ENCODE measurements at places on chromosomes 2 and 18.

- DNase-seq, result peak; percentile 15
Measured at GRCh38 chr2:72694715-72695496, 130.9 kb downstream of the EXOC6B start.

DNA sequence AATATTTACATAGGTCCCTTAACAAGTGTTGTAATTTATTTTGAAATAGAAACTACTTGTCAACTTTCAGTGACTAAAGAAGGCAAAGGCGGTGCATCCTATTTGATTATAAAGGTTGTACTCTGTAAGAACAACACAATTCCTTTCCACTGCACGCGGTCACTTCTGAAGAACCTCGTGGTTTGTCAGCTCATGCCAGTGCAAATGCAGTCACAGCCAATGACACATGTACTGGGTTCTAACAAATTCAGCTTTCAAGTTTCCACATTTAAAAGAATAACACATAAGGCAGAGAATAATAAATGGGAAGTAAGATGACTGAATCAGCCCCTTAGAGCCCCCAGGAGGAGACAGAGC is 39.7 kb downstream of the CYB5A start:
- no peak for DNase-seq

GRCh38 chr18:76521417-76522121 is 26.5 kb upstream of the ZNF516 start:
- DNase-seq, result no peak

GRCh38 chr2:169767243-169767888 is 31.3 kb upstream of the SSB start:
- DNase-seq, result no peak

GRCh38 chr2:53422979-53423378 is 344.6 kb upstream of the CHAC2 start:
- no peak for DNase-seq

DNA sequence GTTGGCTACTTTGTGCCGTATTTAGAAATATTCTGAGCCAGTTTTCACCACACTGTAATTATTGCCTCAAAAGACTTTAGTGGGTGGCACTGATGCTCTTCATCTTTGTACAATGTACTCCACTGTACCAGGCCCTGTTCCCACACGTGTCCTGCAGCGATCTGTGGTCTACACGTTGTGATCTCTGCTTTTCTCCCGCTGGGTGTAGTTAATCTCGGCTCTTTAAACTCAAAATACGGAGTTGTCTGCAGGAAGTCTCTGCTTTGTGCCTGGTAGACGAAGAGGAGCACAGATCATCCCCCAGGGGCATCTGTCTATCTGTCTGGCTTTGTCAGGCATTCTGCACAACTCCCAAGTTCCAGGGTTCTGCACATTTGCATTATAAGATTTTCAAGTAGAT is 12.1 kb upstream of the GREB1 start:
- no peak for DNase-seq

DNA sequence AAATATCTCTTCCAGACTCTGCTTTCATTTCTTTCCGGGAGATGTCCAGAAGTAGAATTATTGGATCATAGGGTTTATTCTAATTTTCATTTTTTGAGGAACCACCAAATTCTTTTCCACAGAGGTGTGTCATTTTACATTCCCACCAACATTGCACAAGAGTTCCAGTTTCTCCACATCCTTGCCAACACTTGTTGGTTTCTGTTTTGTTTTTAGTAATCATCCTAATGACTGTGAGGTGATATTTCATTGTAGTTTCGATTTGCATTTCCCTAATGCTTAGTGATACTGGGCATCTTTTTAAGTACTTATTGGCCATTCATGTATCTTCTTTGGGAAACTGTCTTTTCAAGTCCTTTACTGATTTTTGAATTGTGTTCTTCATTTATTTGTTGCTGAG is 513.1 kb downstream of the PARD3B start:
- no peak for DNase-seq

DNA sequence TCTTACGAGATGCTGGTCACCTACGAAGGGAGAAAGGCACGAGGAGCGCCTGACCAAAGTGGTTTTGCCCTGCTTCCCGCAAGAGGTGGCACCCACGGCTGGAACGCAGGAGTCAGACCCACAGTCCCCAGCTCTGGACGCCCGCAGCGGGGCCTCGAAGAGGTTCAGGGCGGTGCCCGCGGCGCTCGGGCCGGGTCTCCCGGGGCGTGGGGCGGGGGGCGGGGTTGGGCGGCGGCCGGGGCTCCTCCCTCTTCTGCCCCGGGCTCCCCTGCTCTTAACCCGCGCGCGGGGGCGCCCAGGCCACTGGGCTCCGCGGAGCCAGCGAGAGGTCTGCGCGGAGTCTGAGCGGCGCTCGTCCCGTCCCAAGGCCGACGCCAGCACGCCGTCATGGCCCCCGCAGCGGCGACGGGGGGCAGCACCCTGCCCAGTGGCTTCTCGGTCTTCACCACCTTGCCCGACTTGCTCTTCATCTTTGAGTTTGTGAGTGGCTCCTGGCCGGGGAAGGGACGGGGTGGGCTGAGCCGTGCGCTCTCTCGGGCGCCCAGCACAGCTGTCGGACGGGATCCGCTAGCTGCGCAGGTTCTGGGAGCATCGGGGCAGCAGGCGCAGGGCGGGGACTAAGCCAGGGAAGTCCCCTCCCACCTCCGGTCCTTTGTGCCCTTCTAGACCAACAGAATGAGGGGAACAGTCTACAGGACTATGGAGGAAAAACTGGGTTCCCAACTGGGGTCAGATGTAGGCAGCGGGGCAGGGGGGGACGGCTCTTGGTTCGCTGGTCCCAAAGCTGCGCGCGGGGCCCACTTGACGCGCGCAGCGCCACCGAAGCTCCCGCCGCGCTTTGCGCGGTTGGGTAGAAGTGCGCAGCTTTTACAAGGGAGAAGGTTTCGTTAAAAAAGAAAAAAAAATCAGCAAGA is at the start of gene MAL:
MAL (plus strand) TSS at position 303 of the 914 bp plus-strand sequence; CDS start at position 388, 85 bp downstream.
- DNase-seq, result peak; percentile 56

DNA sequence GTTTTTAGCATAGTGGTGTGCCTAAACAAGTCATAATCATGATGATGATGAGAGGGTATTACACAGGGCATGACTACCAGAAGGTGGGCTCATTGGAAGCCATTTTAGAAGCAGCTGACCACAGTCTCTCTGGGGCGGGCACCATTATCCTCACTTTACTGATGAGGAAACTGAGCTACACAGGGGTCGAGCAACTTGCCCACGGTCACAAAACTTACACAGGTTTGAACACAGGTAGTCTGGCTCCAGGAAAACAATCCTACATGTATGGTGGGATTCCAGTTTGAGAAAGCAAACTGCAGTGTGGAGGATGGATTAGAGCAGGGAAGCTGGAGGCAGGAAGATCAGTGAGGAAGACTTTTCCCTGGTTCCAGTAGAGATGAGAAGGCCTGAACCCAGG is 6.2 kb downstream of the RHOB start:
- DNase-seq, result no peak

DNA sequence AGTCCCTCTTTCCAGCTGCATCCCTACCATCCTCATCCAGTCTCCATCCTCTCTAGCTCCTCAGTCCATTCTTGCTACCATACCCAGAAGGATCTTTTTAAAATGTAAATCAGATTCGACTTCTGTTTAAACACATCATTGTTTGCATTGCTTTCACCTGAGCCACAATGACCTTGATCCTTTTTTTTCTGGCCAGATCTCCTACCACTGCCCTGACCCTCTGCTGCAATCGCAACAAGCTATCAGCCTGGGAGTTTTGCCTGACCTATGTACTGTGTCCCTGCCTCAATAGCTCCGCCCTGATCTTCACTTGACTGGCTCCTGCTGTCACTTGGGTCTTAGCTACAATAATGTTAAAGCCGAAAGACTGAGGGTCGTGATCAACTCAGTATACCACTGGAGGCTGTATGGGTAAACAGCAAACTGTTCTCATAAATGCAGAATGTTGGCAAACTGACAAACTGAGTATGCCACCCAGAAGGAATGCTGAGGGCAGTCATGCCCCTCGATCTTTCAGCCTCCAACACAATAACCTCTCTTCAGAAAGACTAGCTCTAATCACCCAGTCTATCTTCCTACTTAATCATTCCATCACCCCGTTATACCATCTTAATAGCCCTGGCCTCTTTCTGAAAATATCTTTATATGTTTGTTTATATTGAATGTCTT is 2.6 kb upstream of the RBM43 start:
- DNase-seq, result no peak

DNA sequence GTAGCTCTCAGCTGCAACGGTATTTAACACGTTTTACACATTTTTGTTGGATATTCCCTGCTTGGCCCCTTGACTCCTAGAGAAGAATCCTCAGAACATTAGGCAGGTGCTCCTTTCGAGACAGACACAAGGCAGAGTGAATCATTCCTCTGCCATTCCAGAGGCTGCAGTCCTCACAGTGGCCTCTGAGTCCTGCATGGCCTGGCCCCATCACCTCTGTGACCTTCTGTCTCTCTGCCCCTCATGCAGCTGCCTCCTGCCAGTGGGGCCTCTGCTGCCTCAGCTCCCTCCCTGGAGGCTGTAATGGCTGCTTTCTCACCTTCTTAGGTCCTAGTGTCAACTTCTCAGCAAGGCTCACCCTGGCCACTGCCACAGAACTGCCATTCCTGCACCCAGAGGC is 101.3 kb downstream of the PTPRM start:
- no peak for DNase-seq

DNA sequence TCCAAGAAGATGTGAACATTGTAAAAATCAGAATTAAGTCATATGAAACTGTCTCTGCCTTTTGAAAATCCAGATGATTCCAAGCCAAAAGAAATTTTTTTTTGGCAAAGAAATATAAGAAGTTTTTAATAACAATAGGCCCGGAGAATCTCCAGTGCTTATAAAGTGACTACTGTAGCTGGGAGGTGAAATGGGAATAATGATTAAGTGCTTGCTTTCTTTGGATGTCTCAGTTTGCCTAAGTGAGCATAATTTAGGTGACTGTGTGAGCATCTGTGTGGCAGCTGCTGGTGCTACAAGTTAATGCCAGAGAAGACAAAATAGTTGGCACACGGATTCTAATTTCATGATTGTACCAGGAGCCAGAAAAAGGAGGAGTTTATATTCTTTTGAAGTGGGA is 185.0 kb downstream of the LTBP1 start:
- DNase-seq, result no peak

DNA sequence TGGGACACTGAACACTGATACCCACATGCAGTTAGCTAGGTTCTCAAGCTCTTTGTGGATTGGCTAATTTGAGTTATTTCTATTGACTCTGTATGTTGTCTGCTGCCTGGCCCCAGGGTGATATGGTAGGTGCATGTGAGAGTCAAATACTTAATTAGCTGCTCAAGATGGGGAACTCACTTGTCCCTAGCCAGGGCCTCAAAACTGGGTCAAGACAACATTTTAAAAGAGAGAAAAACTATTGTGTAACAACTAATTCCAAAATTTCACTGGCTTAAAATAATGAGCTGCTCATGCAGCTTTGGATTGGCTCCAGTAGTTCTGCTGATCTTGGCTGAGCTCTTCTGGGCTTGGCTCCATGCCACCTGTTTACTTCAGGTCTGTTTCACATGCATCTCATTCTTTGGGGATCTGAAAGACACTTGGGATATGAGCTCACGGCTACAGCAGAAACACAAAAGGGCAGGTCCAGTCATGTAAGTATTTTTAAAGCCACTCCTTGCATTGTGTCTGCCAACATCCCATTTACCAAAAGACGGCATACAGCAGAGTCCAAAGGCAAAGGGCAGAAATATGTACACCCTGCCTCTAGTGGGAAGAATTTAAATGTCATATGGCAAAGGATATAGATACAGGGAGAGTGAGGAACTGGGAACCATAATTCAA is 716.8 kb downstream of the SUCLG1 start:
- DNase-seq, result no peak

DNA sequence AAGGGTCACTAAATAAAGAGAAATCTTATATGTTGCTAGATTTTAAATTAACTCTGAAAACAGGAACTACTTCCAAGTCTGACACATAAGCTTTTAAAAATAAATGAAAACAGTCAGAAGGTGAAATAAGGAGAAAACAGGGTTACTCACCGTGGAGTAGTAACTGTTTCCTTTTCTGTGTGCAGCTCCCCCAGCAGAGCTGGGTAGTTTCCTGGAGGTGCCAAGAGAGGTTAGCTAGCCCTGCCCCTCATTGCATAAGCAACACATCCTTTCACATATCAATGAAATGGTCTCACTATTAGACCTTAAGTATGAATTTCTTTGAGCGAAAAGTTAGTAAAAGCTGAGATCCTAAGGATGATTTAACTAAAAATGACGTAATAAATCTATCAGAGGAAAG is 54.0 kb upstream of the GPR75 start:
- no peak for DNase-seq

- peak; percentile 79 for DNase-seq
Measured at GRCh38 chr18:63518178-63519012, 23.8 kb upstream of the SERPINB12 start.

DNA sequence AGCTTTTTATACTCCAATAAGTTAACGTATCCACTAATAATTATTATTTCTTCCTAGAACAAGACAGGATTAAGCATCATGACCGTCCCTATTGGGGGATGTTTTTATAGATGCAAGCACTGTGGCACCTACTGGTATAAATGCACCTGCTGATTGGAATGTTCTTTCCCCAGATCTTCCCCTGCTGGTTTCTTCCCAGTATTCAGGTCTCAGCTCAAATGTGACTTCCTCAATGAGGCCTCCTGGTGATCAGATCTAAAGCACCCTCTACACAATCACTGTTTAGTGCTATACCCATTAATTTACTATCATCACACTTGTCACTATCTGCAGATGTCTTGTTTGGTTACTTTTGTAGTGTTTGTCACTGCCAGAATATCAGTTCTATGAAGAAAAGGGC is 3.9 kb upstream of the TYMS start:
- DNase-seq, result no peak

GRCh38 chr2:132448771-132449170 is 32.2 kb downstream of the GPR39 start:
- no peak for DNase-seq

- DNase-seq, result no peak
Measured at GRCh38 chr2:149954981-149955600, 367.5 kb upstream of the MMADHC start.

DNA sequence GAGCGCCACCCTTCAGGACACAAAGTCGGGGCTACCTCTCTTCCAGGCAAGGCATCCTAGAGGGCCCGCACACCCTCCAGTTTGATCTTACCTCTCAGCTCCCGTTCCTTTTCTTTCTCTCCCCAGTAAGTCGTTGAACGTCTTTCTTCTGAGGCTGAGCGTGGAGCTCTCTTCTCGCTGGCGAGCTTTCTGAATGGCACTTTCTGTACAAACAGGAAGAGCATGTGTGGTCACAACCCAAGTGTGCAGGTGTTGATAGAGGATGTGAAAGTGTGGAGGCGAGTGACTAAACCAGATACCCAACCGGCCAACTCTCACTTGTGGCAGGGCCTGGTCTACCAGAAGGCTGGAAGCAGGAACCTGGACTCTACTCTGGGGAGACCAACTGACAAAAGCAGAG is at the start of gene AFF3:
AFF3 (minus strand) TSS at position 198 of the 400 bp plus-strand sequence. CDS start 38,136 bp downstream, outside the sequence.
- DNase-seq, result no peak

- no peak for DNase-seq
Measured at GRCh38 chr2:38187541-38188011, 111.6 kb upstream of the CYP1B1 start.
